T-helper 1 cell (primary cell): ENCODE measurements at places on chromosomes 5 and 9.

DNA sequence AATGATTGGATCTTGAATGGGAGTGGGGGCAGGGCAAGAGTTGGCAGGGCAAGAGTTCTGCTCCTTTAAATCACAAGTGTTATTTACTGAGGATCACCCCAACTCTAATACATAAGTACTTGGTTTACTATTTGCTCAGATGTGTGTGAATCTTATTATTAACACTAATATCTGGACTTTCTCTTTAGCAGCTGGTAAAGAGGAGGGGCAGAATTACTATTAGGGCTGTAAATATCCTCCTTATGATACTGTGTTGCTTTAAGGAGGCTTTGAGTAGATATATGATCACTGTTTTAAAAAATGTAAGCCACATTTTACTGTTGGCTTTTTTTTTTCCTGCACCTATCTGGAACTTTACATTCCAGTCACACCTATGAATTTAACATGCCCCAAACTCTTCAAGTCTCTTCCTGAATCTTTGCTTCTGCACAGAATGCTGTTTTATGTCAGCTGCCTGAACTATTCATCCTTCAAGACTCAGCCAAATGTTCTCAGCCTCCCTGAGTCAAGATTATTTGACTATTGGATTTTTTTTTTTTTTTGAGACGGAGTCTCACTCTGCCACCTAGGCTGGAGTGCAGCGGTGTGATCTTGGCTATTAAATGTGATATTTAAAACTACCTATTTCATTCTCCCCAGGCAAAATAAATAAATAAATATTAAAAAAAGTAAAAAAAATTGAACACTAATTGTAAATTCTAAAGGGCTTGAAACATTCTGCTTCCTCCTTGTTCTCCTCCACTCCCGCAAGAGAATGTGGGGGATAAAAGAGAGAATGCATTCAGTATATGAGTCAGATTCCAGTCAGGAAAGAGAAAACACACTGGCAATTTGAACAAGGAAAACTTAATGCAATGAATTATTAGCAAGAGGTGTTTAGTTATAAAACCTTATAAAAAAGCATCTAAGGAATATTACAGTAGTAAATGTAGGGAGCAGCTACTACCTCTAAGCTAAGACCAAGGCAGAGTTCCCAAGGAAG, 99.3 kb downstream of the FOCAD start:
- no peak for DNase-seq

- no peak for DNase-seq
Measured at GRCh38 chr9:95722141-95722540, 153.3 kb upstream of the ERCC6L2 start.

GRCh38 chr5:72366324-72366976, 46.3 kb downstream of the PTCD2 start:
- no peak for DNase-seq

GRCh38 chr9:1125741-1126140, 75.6 kb downstream of the DMRT2 start:
- DNase-seq: no peak

GRCh38 chr9:130465383-130466096, 20.8 kb downstream of the ASS1 start:
- DNase-seq: no peak

GRCh38 chr9:116276651-116277121, 123.1 kb downstream of the PAPPA start:
- no peak for DNase-seq
